ENCODE measurements at places on chromosomes 5 and 9. TPM values are rescaled to one million over a fixed set of nuclear protein-coding genes. Genes with fewer than 3 reads are reported as not detected.
A peak's percentile ranks its signal among the peaks of the same experiment; 100 is the strongest.

The WDR38 gene
- total RNA-seq = not detected

The SPAAR gene
- not detected for total RNA-seq

The OLFM1 gene
- not detected for total RNA-seq

The CNTNAP3 gene
- total RNA-seq = 0.22 TPM

GRCh38 chr9:99353408-99353807 lies 131.3 kb downstream of the SEC61B start:
- no peak for DNase-seq

- no peak for DNase-seq
These were observed 154.2 kb downstream of the CCDC171 start for GRCh38 chr9:15707000-15707399.

GRCh38 chr5:67303356-67303755 lies 106.8 kb upstream of the CD180 start:
- no peak for DNase-seq

DNA sequence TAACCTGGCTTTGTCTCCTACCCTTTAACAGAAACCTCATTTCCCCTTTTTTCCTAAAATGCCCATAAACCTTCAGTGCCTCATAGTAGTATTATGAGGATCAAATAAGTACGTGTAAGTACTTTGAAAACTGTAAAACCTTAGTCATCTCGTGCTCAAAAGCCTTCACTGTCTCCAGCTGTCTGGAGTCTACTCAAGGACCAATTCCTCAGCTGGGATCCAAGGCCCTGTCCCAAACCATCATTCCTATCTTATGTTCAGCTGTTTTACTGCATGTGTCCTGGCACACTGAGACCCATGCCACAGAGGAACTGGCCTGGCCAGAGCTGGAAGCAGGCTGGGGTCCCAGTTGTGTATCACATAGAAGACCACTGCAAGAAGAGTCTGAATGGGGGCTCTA lies 15.9 kb downstream of the ADAMTSL1 start:
- no peak for DNase-seq

DNA sequence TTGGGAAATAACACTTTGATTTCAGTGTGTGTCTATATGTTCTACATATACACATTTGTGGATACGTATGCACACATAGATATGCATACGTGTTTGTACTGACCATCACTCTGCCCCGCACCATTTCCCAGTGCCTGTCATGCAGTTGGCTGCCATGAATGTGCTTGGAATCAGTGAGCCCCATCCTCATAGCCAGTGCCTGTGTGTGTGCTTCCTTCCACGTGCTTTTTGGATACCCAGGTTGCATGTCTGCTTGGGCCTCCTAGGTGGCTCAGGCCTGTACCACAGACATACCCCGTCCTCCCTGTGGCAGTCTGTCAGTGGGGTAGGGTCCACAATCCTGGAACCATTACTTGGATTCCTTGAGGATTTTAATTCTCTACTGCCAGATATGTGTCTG lies 243.6 kb downstream of the FANCC start:
- DNase-seq = no peak

- DNase-seq = no peak
These were observed 635.8 kb downstream of the PDE4D start for GRCh38 chr5:59257488-59258400.

- peak; percentile 47 for DNase-seq
These were observed 735 bp downstream of the ECPAS start for GRCh38 chr9:111483439-111483857.
